ENCODE measurements at places on chromosomes 7 and 10. TPM values are rescaled to one million over a fixed set of nuclear protein-coding genes. Genes with fewer than 3 reads are reported as not detected.

- no peaks in the 10 kb centered on the region for H3K36me3 ChIP-seq
These were observed 123.8 kb downstream of the TEX36 start for GRCh38 chr10:125559210-125559609.

DNA sequence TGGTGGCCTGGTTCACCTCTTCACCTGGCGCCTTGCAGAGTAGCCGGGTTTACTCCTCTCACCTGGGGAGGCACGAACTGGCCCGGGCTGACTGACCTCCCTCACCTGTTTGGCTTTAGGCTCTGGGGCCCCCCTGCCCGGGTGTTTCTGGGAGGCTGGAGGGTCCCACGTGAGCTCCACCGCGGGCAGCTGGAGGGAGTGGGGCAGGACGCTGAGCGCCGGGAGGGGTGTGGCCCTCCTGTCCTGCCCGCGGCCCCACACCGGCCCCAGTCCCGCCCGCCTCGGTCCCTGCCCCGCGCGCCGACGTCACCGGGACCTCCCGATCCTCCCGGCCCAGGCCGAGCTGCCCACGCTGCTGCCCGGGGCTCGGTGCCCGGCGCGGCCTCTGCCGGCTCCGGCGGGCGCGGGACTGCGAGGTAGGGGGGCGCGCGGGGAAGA is at the start of gene AMZ1:
AMZ1 (plus strand) TSS at position 322 of the 438 bp plus-strand sequence. CDS start 12,250 bp downstream, outside the sequence.
- no peak for DNase-seq
- H3K4me1 ChIP-seq = peaks cover 20% of the 10 kb centered on the region
- H3K36me3 ChIP-seq = no peaks in the 10 kb centered on the region
- H3K27ac ChIP-seq = no peak within 1 kb of the TSS
- H3K4me3 ChIP-seq = peak within 1 kb of the TSS; percentile 39
- peaks cover 50% of the 10 kb centered on the region for H3K27me3 ChIP-seq

Gene AIMP2
- 45.5 TPM for total RNA-seq

Gene UTF1
- total RNA-seq = not detected
